ENCODE measurements at places on chromosomes 16 and 17. TPM values are rescaled to one million over a fixed set of nuclear protein-coding genes. Genes with fewer than 3 reads are reported as not detected.

The CCL7 gene
- polyA plus RNA-seq, result not detected

The CRYBA1 gene
- not detected for polyA plus RNA-seq

The KRT12 gene
- not detected for polyA plus RNA-seq

The FA2H gene
- polyA plus RNA-seq, result 3.8 TPM

The KRTAP4-9 gene
- polyA plus RNA-seq, result not detected

Measured in GM23338 (cell line).